ENCODE measurements at places on chromosomes 3 and 15.

DNA sequence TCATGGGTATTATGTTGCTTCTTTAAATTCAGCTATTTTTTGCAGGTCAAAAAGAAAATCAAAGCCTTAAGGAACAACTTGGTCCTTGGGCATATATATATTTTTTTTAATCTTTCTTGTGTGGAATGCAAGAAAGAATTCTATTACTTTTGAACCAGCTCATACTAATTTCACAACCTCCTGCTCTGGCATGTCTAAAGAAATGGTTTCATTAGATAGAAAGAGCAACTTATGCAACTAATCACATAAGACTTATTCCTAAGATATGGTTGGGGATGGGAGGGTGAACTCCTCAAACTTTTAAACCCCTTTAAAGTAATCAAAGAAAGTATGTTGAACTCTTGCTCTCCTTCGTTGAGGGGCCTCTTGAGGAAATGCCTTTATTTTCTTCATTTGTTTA, 114.9 kb downstream of the GMNC start:
- DNase-seq = no peak

DNA sequence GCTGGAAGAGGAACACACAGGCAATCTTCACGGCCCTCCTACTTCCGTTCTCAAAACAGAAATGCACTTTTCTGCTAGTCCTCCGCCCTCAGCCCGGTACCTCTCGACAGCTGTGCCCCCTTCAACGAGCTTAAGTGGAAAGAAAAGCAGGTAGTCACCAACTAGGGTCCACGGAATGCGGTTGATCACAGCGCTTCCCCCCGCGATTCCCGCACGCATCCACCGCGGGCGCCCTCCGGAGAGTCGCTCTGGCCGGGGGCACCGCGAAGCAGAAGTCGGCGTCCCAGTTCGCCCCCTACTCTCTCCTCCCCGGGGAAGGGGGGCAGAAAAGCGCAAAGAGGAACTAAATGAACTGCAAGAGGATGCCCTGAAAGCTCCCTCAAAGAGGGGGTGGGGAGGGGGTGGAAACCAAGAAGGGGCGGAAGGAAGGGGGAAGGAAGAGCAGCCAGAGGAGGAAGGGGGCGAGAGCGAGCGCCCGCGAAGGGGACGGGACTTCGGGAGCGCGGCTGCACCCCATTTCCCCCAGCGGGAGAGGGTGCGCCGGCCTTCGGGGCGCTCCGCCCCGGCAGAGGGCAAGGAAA, 738 bp downstream of the ACAP2 start:
- peak; percentile 87 for DNase-seq

DNA sequence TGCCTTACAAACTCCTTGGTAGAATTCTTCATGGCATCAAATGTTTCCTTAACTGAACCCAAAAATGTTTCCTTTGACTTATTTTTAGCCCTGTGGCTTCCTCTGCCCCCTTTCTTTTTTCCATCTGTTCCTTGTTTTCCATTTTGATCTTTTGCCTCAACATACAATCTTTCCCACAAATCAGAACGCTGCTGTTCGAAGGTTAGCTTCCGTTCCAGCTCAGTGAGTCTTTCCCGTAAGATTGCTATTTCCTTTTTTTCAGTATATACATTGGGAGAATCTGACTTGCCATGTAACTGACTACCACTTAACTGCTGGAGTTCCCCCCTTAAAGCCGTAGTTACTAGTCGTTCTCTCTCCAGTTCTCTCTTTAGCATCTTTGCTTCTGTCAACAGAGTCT, 41.2 kb downstream of the PIGB start:
- DNase-seq = no peak

- DNase-seq = no peak
Observed at GRCh38 chr3:157078811-157079185, 81.1 kb downstream of the CCNL1 start.

- peak; percentile 89 for DNase-seq
Observed at GRCh38 chr3:13301286-13301987, 118.7 kb downstream of the NUP210 start.

DNA sequence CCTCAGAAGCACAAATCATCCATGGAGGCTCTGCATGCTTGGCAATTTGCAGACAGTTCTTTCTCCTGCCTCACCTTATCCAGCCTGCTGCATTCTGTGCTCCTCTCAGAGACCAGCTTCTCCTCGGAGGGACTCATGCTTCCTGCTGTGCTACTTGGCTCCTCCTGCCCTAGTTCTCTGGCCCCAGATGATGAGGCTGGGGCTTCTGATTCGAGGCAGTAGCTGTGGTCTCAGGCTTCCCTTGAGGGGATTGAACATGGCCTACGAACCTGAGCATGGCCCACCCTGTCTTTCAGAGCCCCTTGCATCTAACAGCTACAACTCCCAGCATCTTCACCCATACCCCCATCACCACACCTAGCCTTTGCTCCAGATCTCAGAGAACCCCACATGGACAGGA, 6.7 kb downstream of the VIPR1 start:
- DNase-seq = no peak

- no peak for DNase-seq
Observed at GRCh38 chr15:31239409-31239808, 87.2 kb upstream of the KLF13 start.

- no peak for DNase-seq
Observed at GRCh38 chr15:48112242-48112641, 8.5 kb upstream of the SLC24A5 start.

GRCh38 chr3:23036728-23037127, 166.4 kb upstream of the UBE2E2 start:
- DNase-seq = no peak

DNA sequence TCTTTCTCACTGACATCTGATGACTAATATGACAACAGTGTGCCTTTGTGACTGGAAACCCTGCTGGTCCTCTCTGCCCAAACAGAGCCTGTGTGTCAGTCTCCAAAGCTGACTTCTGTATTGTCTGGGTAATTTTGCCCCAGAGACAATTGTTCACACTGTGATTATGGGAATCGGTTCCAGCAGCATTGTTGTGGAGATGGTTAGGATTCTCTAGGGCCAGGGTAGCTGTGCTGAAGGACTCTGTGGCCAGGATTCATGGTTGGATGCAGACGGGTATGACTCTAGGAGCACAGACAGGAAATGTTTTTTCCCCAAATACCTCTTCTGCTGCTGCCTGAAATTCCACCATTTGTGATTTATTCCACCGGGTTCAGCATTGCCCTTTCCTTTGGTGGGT, 57.5 kb upstream of the ITGA11 start:
- no peak for DNase-seq

DNA sequence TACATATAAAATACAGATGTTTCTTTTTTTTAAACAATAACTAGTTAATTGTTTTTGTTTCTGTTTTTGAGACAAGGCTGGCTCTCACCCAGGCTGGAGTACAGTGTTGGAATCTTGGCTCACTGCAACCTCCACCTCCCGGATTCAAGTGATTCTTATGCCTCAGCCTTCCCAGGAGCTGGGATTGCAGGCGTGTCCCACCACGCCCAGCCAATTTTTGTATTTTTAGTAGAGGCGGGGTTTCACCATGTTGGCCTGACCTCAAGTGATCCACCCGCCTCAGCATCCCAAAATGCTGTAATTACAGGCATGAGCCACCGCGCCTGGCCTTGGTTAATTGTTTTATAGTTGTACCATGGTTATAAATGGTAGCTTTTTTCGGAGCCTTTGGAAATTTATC, 72.3 kb downstream of the PIAS1 start:
- no peak for DNase-seq

DNA sequence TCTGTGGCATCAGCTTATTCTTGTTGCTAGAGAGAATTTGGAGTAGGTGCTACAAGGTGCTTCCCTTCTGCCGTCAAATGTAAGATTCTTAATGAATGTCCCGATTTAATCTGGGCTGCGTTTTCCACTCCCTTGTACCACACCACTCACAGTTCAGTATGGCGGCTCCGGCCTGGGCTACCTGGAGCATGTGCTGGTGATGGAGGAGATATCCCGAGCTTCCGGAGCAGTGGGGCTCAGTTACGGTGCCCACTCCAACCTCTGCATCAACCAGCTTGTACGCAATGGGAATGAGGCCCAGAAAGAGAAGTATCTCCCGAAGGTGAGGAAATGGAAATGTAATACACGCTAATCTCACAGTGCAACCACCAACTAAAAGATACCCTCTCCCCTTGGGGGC, 4.9 kb downstream of the IVD start:
- DNase-seq = no peak

DNA sequence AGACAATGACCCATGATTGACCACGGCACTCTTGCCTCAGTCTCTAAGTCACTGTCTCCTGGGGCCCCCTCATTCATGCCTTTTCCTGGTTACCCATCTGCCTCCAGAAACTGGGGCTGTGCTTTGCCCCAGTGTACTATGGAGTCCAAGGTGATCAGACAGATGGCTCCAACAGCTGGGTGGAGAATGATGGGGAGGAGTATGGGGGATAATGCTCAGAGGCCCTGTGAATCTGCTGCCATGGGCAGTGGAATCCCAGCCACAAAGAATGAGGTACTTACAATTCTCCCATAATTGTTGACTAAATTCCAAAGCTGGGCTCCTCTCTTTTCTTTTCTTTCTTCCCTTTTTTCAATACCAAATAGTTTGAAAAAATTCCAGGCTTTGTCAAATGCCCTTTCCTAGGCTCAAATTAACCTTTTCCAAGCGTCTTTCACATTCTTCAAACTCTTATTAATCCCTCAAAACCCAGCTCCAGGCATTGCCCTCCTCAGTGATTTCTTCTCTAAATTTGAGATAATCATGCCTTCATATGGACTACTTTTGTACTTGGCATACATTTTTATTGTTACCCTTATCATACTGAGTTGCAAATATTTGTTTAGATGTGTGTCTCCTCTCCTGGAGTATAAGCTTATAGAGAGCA, 148.5 kb upstream of the ICE2 start:
- no peak for DNase-seq

GRCh38 chr3:97917813-97918536, 54.3 kb downstream of the RIOX2 start:
- DNase-seq = no peak

DNA sequence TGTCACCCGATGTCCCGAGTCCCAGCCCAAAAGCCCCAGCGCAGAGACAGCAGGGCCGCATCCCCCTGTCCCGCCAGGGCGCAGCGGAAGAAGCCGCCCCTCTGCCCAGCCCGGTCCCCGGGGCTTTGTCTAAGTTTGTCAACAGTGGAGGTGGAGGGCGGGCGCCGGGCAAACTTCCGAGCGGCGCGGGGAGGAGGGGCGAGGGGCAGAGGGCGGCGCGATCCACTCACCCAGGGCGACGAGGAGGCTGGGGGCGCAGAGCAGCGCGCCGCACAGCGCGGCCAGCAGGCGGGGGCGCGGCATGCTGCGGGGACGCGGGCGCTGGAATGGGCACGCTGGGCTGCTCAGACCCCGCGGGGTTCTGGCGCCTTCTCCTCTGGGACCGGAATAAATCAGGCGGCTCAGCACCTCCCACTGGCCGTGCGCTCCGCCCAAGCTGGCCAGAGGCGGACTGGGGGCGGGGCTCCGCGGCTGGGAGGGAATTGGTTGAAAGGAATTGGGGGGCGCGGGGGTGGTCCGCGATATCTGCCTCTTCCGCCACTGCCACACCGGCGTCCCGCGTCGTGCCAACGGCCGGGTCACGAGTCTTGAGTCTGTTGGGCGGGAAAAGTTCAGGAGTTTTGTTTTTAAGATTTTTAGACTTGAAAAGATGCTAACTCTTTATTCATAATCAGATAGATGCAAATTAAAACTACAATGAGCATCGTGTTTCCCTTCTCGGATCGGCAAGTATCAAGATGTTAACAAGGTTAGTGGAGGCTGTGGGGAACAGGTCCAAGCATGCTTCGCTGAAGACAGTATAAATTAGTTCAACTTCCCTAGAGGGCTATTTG, at the start of gene MFGE8:
MFGE8 (minus strand) TSS at position 363 of the 833 bp plus-strand sequence; CDS start at position 303, 60 bp downstream.
- DNase-seq = peak; percentile 44

DNA sequence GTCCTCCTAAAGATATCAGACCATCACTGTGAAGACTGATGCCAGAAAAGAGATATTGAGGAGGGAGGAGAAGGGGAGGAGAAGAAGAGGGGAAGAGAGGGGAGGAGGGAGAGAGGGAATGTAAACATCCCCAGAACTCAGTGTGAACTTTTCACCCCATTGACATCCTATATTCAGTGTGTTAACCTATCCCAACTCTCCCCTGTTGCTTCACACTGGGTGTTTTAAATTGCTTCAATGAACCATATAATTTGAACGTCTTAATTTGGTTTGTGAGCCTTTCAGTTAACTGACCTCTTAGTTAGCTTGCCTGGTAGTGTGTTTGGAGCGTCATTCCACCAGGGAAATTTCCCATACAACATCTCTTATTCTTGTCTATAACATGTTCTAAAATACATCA, 29.8 kb upstream of the PTPRG start:
- DNase-seq = no peak

DNA sequence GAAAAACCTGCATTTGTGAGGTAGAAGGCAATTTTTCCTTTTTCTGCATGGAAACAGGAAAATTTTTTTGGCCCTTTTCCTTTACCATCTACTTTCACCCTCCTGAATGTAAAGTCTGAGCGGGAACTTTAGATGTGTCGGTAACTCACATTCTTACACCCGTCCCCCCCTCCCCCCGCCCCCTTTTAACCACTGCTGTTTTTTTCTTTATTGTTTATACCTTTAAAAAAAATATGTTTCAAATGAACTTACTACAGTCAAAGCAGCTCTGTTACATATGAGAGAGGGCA, 487 bp upstream of the HES1 start:
- DNase-seq = no peak
